Activated T-helper 2 cell treated with anti-CD3 and anti-CD28 coated beads, Interferon-gamma antibody, Interleukin-2, Interleukin-4, amounts not matched to agents 10 μg/mL and 5 μg/mL and 100 μg/mL, durations not matched to agents 14 hours and 24 hours and 36 hours (primary cell): ENCODE measurements at places on chromosomes 6 and 20.

- peaks cover 7% of the 10 kb centered on the region for H3K27me3 ChIP-seq
- H3K4me3 ChIP-seq, result no peak overlapping the region
- H3K4me1 ChIP-seq, result no peaks in the 10 kb centered on the region
- DNase-seq, result no peak
- no peak overlapping the region for H3K27ac ChIP-seq
Measured at GRCh38 chr6:132122871-132123270, 171.7 kb upstream of the CCN2 start.

GRCh38 chr6:15244620-15245360, 1.1 kb upstream of the JARID2 start:
- no peaks in the 10 kb centered on the region for H3K27me3 ChIP-seq

GRCh38 chr6:26105842-26106241, 18.6 kb downstream of the HFE start:
- no peak for DNase-seq
- H3K27me3 ChIP-seq, result no peaks in the 10 kb centered on the region
- no peaks in the 10 kb centered on the region for H3K36me3 ChIP-seq
- no peak overlapping the region for H3K27ac ChIP-seq

- no peak overlapping the region for H3K27ac ChIP-seq
- H3K4me1 ChIP-seq, result no peaks in the 10 kb centered on the region
- DNase-seq, result no peak
- H3K27me3 ChIP-seq, result peaks cover 31% of the 10 kb centered on the region
- H3K4me3 ChIP-seq, result no peak overlapping the region
Measured at GRCh38 chr6:27532820-27533538, 60.1 kb upstream of the ZNF184 start.

GRCh38 chr6:154766288-154766687, 33.1 kb downstream of the SCAF8 start:
- no peak for DNase-seq
- no peaks in the 10 kb centered on the region for H3K27me3 ChIP-seq
- peaks cover 14% of the 10 kb centered on the region for H3K4me1 ChIP-seq
- H3K36me3 ChIP-seq, result peaks cover 20% of the 10 kb centered on the region

GRCh38 chr6:15644904-15645303, 17.9 kb downstream of the DTNBP1 start:
- H3K4me3 ChIP-seq, result no peak overlapping the region
- no peaks in the 10 kb centered on the region for H3K27me3 ChIP-seq
- no peak overlapping the region for H3K27ac ChIP-seq
- peaks cover 16% of the 10 kb centered on the region for H3K4me1 ChIP-seq

- H3K36me3 ChIP-seq, result peaks cover 32% of the 10 kb centered on the region
- H3K4me3 ChIP-seq, result no peak overlapping the region
- H3K27me3 ChIP-seq, result no peaks in the 10 kb centered on the region
Measured at GRCh38 chr20:63702036-63702665, 5.6 kb downstream of the ARFRP1 start.

DNA sequence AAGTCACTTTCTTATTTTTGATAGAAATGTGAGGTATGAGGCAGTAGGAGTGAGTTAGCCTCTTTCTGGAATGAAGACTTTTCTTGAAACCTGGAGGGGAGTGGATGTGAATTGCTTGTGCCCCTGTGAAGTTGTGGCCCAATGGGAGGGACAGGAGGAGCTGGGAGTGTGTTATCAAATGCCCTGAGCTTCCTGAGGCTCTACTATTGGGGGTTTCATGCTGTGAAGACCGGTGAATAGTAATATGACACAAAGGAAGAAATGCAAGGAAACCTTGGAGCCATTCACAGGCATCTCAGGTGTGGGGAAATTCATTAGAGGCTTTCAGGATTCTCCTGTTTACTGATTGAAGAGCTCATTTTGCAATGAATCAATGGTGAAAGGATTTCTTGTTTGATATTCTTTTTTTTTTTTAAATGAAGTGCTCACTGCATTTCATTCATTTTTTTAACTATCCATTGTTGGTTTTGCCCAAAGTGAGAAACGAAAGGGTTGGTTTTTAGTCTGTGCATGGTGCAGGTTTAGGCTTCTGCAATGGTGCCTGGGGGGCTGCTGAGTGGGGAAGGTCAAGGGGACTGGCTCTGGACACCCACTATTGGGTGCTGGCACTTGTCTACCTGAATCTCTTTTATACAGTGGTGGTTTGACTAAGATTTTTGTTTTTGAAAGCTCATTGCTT, 8.2 kb downstream of the RNF144B start:
- peaks cover 7% of the 10 kb centered on the region for H3K36me3 ChIP-seq
- no peak for DNase-seq
- H3K27me3 ChIP-seq, result peaks cover 7% of the 10 kb centered on the region
- H3K27ac ChIP-seq, result no peak overlapping the region
- H3K4me1 ChIP-seq, result peaks cover 11% of the 10 kb centered on the region

DNA sequence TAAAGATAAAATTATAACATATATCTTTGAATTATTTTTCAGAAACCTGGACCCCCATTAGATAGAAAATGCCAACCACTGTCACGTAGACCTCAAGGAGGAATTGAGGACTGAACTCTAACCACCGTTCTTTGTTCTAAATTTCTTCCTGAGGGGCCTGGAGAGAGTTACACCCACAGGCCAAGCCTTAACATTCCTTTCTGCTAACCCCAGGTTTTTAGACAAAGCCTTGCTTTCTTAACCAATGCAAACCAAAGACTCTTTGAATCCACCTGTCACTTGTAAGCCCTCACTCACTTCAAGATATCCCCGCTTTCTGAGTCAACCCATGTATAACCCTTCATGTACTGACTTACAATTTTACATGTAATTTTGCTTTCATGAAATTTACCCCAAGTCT, 41.0 kb downstream of the SNX14 start:
- H3K27me3 ChIP-seq, result no peaks in the 10 kb centered on the region
- H3K36me3 ChIP-seq, result peaks cover 40% of the 10 kb centered on the region
- no peak overlapping the region for H3K4me3 ChIP-seq
- no peaks in the 10 kb centered on the region for H3K4me1 ChIP-seq
- no peak for DNase-seq

- H3K4me3 ChIP-seq, result no peak overlapping the region
- DNase-seq, result no peak
- peaks cover 73% of the 10 kb centered on the region for H3K36me3 ChIP-seq
- H3K4me1 ChIP-seq, result no peaks in the 10 kb centered on the region
Measured at GRCh38 chr6:131597446-131597845, 24.4 kb downstream of the ARG1 start.

DNA sequence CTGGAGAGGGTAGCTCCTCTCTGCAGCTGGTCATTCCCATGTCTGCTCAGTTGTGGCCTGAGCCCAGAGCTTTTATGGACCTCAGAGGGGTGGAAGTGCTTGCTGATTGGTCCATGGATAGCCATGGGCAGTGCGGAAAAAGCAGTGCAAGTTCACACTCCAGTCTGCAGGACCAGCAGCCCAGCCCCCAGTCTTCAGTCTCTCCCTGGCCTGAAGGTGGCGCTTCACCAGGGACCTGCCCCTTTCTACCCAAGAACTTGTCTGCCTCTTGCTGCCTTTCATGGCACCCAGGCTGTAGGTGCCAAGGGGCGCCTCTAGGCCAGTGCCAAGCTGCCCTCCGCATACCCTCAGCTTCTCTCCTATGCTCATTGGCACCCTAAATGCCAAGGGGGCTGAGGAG, 91.0 kb downstream of the TBXT start:
- DNase-seq, result no peak
- H3K4me1 ChIP-seq, result no peaks in the 10 kb centered on the region
- no peak overlapping the region for H3K4me3 ChIP-seq
- no peaks in the 10 kb centered on the region for H3K27me3 ChIP-seq
- no peak overlapping the region for H3K27ac ChIP-seq
- H3K36me3 ChIP-seq, result no peaks in the 10 kb centered on the region

- H3K27me3 ChIP-seq, result no peaks in the 10 kb centered on the region
- no peak for DNase-seq
- peaks cover 21% of the 10 kb centered on the region for H3K36me3 ChIP-seq
Measured at GRCh38 chr6:37311741-37312473, 41.9 kb upstream of the RNF8 start.

DNA sequence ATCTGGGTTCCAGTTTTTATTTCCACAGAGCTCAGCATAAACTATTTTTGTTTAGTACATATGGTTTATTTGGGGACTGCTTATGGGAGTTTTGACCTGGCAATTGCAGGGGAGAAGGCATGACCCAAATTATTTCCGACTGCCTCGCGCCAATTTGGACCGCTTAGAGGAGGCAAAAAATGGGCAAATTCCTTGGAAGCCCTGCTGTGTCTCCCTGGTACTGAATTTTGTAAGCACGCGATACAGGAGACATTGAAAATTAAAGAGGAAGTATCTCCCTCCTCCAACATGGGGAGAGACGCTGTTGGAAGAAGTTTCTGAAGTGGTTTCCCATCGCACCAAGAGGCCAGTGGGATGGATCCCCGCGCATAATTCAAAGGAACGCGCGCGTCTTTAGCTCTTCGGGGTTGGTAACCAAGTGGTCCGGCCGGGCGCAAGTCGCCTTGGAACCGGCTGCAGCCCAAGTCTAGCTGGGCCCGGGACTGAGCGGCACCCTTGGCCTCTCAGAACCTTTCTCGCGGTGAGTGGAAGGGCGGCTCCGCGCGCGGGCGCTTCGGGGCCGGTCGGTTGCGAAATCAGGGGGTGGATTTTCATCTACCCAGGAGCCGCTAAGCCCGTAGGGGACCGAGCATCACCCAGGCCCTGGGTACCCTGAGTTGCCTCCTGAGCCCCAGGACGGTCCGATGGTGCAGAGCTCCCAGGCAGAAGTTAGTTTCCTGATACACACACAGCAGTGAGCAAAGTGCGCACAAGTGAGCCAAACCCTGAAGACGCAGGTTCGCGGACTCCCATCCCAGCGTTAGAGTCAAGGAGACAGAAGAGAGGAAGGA, 6.2 kb downstream of the NKX2-2 start:
- H3K27me3 ChIP-seq, result peaks cover 67% of the 10 kb centered on the region
- peaks cover 34% of the 10 kb centered on the region for H3K4me1 ChIP-seq
- H3K36me3 ChIP-seq, result no peaks in the 10 kb centered on the region
- H3K27ac ChIP-seq, result no peak overlapping the region
- no peak for DNase-seq

DNA sequence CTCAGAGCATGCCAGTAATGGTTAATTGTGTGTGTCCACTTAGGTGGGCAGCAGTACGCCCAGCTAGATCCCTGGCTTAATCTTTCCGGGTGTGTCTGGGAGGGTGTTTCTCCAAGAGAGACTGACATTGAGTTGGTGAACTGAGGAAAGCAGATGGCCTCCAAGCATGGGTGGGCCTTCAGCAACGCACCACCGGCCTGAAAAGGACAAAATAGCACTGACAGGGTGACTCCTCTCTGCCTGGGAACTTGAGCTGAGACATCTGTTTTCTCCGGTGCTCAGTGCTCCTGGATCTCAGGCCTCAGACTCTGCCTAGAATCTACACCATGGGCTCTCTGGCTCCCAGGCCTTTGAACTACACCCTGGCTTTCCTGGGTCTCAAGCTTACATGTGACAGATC, 43.2 kb downstream of the C6orf118 start:
- no peak overlapping the region for H3K27ac ChIP-seq
- no peaks in the 10 kb centered on the region for H3K4me1 ChIP-seq
- H3K4me3 ChIP-seq, result no peak overlapping the region
- H3K36me3 ChIP-seq, result no peaks in the 10 kb centered on the region
- DNase-seq, result no peak

DNA sequence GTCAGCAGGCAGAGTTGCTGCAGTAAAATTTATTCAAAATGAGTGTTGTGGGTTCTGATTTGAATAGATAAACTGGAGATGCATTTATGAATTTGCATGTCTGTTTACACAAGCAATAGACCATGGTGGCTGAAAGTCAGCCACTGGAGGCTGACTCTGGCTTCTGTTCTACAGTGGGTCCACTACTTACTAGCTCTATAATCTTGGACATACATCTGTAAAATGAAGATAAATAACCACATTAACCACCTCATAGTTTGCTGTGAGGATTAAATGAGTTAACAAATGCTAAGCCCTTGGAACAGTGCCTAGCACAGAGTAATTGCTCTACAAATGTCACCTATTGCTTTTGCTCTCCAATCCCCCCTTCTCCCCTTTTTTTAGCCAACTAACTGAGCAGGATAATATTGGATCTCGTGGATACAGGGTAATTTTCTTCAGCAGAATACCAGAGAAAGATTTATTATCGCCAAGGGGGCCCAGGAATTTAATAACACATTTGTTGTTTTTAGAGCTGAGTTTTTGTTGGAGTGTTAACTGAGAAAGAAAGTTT, 1.4 kb upstream of the PM20D2 start:
- peaks cover 13% of the 10 kb centered on the region for H3K36me3 ChIP-seq
- peak overlapping the region; percentile 10 for H3K4me3 ChIP-seq
- no peak for DNase-seq
- H3K27ac ChIP-seq, result no peak overlapping the region
- H3K4me1 ChIP-seq, result peaks cover 33% of the 10 kb centered on the region

GRCh38 chr6:4533576-4533975, 242.6 kb upstream of the CDYL start:
- no peaks in the 10 kb centered on the region for H3K36me3 ChIP-seq
- peaks cover 12% of the 10 kb centered on the region for H3K27me3 ChIP-seq
- H3K27ac ChIP-seq, result no peak overlapping the region

DNA sequence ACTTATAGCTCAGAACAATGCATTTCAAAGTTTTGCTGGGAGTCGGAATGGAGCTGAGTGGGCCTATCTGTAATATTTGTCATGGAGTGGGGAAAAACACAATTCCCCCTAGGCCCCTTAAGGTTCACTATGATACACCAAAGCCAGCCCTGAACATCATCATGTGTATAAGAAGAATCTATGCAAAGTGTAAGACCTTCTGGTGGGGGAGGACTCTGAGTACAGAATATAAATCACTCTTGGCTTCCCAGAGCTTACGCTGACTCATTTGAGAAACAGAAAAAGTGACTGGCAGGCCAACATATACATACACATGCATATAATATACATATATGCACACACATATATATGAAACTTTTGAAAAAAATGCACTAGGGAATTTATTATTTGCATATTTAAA, 54.1 kb upstream of the UBR2 start:
- peaks cover 14% of the 10 kb centered on the region for H3K4me1 ChIP-seq
- no peak overlapping the region for H3K4me3 ChIP-seq
- H3K27ac ChIP-seq, result no peak overlapping the region
- DNase-seq, result no peak

GRCh38 chr6:135699705-135700104, 151.8 kb upstream of the PDE7B start:
- no peak overlapping the region for H3K4me3 ChIP-seq
- peaks cover 38% of the 10 kb centered on the region for H3K4me1 ChIP-seq
- peaks cover 26% of the 10 kb centered on the region for H3K36me3 ChIP-seq
- no peak overlapping the region for H3K27ac ChIP-seq

GRCh38 chr20:60589623-60590022, 631.4 kb downstream of the CDH26 start:
- no peak overlapping the region for H3K4me3 ChIP-seq
- no peaks in the 10 kb centered on the region for H3K4me1 ChIP-seq
- H3K27ac ChIP-seq, result no peak overlapping the region
- no peaks in the 10 kb centered on the region for H3K36me3 ChIP-seq
- no peak for DNase-seq

GRCh38 chr6:17879184-17879583, 108.3 kb downstream of the KIF13A start:
- no peak overlapping the region for H3K4me3 ChIP-seq
- H3K27ac ChIP-seq, result no peak overlapping the region
- DNase-seq, result no peak
- no peaks in the 10 kb centered on the region for H3K36me3 ChIP-seq
- peaks cover 3% of the 10 kb centered on the region for H3K4me1 ChIP-seq
